ENCODE measurements at places on chromosomes 7 and 10.

- DNase-seq: no peak
Measured at GRCh38 chr10:1068380-1069361, 12.5 kb downstream of the WDR37 start.

DNA sequence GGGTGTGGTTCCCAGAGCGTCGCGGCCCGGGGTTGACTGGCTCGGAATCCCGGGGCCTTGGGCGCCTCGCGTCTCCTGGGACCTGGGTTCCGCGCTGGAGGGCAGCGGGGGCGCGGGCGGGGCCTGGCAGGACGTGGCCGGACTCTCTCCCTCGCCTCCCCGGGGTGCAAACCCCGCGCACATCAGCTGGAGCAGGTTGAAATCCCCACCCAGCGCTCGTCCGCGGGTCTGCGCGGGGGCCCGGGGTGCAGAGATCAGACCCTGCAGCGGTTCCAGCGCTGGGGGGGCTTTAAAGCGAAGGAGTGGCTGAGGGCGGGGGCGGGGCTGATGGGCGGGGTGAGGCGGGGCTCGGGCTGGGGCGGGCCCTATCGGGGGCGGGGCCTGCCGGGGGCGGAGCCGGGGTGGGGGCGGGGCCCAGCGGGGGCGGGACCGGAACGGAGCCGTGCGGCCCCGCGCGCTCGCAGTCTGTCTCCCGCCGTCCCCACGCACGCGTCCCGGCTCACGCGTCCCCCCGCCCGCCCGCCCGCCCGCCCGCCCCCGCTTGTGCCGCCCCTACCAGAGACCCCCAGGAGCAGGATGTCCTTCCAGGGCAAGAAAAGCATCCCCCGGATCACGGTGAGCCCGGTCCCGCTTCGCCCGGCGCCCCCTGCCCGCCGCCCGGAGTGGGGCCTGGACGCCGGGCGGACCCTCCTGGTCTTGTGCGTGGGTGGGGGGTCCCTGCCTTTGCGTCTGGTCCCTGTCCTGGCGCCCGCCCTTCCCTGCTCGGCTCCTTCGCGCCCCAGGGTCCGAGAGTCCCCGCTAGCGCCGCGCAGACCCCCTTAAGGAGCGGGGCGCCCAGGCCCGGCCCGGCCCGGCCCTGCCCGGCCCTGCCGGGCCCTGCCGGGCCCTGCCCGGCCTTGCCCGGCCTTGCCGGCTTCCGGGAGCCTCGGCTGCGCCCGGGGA is at the start of gene DPYSL4:
Gene DPYSL4, plus strand, starts transcription at position 461 of the 942 bp plus-strand sequence. Its CDS starts 116 bp downstream, at position 577.
- DNase-seq: no peak

GRCh38 chr10:63720072-63720537 is 198.9 kb downstream of the REEP3 start:
- DNase-seq: no peak

GRCh38 chr10:75062506-75063299 is 48.8 kb upstream of the SAMD8 start:
- no peak for DNase-seq

- no peak for DNase-seq
Measured at GRCh38 chr7:37198041-37198905, 250.4 kb downstream of the ELMO1 start.

GRCh38 chr7:95993380-95993779 is 221.0 kb downstream of the DYNC1I1 start:
- no peak for DNase-seq

DNA sequence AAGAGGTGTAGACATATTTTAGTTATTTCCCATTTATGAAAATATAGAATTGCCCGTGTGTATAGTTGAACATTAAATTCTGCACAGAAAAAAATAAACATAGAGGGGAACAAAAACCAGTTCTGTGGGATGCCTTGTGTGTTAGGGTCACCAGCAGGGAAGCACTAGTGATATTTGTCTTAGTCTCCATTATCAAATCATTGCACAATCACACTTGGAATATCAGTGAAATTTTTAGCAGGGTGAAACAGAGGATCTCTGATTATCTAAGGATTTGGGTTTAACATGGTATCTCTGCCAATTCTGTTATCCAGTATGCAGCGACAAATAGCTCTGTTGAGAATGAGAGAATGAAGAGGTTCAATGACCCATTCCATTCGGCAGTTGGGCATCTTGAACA is 496.0 kb upstream of the POM121L12 start:
- no peak for DNase-seq

DNA sequence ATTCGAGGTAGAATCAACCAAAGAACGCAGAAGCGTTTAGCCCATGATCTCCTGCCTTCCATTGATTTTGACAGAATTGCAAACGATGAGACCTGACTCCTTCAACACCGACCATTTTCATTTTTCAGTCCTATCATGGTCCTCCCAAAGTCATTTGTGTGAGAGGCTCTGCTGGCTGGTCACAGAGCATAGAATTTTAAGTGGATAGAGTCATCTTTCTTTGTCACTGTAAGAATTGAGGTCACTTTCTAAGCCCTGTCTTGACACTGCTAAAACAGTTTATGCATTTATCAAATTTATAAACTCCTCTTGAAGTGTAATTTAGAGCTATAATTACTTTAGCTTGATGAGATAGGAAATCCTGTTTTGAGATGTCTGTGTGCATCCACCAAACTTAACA is 72.0 kb downstream of the UBE3C start:
- DNase-seq: no peak

- DNase-seq: no peak
Measured at GRCh38 chr7:152476551-152476950, 40.7 kb upstream of the KMT2C start.

DNA sequence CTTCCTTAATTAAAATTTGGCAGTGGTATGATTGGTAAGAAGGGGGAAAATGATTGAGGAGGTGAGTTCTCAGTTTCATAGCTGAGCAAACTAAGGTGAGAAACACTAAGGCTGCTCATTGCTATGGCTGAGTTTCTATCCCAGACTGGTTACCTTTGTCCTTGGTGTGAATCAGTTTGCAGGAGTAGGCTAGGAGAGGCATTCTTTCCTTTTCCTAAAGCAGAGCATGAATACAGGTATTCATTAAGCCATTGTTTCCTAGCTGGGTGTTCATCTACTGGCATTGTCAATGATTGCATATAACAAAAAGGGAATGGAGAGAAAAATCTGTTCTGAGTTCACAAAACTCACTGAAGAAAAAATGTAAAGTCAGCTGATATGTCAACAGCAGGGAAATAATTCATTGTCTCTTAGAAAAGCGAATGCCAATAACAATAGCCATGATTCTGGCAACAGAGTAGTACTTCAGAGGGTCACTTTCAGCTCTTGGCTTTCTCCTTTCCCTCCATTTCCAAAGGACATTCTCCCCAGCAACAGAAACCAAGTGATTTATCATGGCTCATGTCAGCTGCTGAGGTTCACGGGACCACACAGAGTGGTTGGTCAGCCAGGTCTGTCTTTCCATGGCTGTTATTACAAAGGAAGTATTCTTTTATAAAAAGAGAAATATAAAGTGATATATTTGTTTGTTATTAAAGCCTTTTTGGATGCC is 234.0 kb downstream of the BICC1 start:
- no peak for DNase-seq

GRCh38 chr7:149778327-149778637 is 4.9 kb upstream of the ZNF467 start:
- DNase-seq: no peak

DNA sequence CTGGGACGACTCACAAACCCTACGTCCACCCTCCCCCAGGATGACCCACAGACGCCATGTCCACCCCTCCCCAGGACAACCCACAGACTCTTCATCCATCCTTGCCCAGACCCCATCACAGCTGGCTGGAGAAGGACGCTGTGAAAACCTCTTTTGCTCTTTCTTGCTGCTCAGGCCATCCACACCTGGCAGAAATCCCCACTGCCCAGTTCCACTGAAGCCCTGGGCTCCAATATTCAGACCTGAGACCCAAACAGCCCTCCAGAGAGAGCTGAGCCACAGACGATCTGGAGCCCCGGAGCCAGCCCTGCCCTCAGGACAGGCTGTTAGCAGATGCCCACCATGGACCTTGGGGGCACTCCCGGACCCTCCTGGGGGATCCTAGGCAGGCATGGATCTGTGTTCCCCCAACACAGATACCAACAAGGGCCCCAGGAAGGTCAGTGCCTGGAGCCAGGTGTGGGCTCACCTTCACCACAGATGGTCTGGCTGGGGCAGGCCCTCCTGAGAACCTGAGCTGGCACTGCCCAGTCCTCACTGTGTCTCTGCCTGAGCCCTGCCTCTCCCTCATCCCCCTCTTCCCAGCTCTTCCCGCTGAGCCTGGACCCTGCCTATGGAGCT is 226.2 kb downstream of the PTPRN2 start:
- no peak for DNase-seq

DNA sequence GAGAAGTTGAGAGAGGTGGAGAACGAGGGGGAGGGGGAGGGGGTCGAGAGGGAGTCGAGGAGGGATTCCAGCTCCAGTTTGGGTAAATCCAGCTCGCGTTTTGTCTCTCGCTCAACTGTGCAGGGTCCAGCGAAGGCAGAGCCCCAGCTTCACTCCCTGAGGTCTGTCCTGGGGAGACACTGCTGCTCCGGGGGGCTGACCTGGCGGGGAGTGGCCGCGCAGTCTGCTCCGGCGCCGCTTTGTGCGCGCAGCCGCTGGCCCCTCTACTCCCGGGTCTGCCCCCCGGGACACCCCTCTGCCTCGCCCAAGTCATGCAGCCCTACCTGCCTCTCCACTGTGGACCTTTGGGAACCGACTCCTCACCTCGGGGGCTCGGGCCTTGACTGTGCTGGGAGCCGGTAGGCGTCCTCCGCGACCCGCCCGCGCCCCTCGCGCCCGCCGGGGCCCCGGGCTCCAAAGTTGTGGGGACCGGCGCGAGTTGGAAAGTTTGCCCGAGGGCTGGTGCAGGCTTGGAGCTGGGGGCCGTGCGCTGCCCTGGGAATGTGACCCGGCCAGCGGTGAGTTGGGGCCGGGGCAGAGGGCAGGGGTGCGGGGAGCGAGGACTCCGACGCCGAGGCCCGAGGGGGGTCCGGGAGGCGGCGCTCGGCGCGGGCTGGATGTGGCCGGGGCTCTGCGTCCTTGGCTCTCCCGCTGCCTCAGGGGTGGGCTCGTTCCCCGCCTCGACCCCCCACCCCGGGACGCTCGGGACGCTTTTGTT is at the start of gene TET1:
Gene TET1, plus strand, starts transcription at position 152 of the 757 bp plus-strand sequence. CDS start 12,002 bp downstream, outside the sequence.
- no peak for DNase-seq

DNA sequence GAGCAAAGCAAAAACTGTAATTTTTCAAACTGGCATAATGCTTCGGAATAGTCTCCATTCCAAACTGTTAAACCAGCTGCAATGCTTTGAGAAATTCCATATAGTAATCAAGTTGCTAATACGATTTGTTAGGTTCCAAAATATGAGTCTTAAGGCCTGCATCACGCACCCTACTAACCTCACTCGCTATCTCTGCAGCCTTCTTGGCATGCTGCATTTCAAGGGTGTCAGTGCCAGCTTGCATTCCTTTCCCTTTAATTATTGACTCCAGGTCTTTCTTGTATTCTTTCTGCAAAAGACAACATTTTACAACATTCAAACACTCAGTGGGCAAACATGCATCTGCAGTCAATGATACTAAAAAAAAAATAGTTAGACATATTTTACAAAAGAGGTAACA is 61.8 kb downstream of the NEBL start:
- no peak for DNase-seq

DNA sequence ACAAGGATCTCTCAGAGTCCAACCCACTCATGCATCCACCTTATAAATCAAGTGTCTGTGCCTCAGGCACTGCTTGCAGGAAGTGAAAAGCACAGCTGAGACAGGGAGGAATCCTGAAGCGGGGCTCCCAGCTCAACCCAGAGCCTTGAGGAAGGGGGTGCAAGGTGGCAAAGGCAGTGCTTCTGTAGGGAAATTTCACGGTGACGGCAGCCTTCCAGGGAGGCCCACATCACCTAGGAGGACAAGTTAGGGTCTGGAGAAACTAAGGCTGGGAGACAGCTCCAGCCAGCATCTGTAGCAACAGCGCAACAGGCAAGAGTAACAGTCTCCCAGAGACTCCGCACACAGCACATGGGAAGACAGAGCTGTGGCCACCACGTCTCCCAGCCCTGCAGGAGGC is 2.7 kb downstream of the AOC1 start:
- no peak for DNase-seq

DNA sequence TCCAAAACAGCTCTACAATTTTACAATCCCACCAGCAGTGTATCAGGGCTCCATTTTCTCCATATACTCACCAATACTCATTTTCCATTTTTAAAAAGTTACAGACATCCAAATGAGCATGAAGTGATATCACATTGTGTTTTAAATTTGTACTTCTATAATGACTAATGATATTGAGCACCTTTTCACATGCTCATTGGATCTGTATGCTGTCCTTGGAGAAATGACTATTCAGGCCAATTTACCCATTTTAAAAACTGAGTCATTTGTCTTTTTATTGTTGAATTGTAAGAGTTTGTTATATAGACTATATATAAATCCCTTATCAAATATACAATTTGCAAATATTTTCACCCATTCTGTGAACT is 162.0 kb downstream of the MAGI2 start:
- no peak for DNase-seq
